ENCODE measurements at places on chromosomes 1 and 21. TPM values are rescaled to one million over a fixed set of nuclear protein-coding genes. Genes with fewer than 3 reads are reported as not detected.

Gene LIPI
- total RNA-seq = not detected

Gene MIS18A
- 10.8 TPM for total RNA-seq

Gene SSU72
- 162 TPM for total RNA-seq

Gene ARHGAP30
- 220 TPM for total RNA-seq

Gene RSRP1
- total RNA-seq = 401 TPM

Gene JAM2
- total RNA-seq = 0.23 TPM

Gene C1orf167
- total RNA-seq = not detected

Gene TLR5
- 1.2 TPM for total RNA-seq

Gene CLCA1
- not detected for total RNA-seq

Gene MROH9
- total RNA-seq = not detected

Gene LHX8
- total RNA-seq = not detected

Gene ALPL
- total RNA-seq = not detected

Gene LAX1
- 25.1 TPM for total RNA-seq

Gene OR6Y1
- total RNA-seq = not detected

Gene DTL
- total RNA-seq = 0.60 TPM
